ENCODE measurements at places on chromosomes 3 and 15. TPM values are rescaled to one million over a fixed set of nuclear protein-coding genes. Genes with fewer than 3 reads are reported as not detected.

- no peak for DNase-seq
- no peaks in the 10 kb centered on the region for H3K4me1 ChIP-seq
- H3K27me3 ChIP-seq: no peaks in the 10 kb centered on the region
- no peak overlapping the region for H3K4me3 ChIP-seq
- H3K36me3 ChIP-seq: no peaks in the 10 kb centered on the region
Measured at GRCh38 chr15:99744142-99744541, 10.9 kb upstream of the LYSMD4 start.

DNA sequence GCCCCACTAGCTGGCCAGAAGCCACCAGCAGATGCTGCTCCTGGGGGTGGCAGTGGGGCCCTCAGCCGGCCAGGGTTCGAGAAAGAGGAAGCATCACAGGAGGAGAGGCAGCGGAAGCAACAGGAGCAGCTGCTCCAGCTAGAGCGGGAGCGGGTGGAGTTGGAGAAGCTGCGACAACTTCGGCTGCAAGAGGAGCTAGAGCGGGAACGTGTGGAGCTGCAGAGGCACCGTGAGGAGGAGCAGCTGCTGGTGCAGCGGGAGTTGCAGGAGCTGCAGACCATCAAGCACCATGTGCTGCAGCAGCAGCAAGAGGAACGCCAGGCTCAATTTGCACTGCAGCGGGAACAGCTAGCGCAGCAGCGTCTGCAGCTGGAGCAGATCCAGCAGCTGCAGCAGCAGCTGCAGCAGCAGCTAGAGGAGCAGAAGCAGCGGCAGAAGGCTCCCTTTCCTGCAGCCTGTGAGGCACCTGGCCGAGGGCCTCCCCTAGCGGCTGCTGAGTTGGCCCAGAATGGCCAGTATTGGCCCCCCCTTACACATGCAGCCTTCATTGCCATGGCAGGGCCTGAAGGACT lies 17.5 kb upstream of the APEH start:
- no peak overlapping the region for H3K4me3 ChIP-seq
- no peak overlapping the region for H3K27ac ChIP-seq
- no peaks in the 10 kb centered on the region for H3K27me3 ChIP-seq
- no peaks in the 10 kb centered on the region for H3K4me1 ChIP-seq

- no peak for DNase-seq
- H3K4me1 ChIP-seq: no peaks in the 10 kb centered on the region
- H3K27me3 ChIP-seq: no peaks in the 10 kb centered on the region
- H3K4me3 ChIP-seq: no peak overlapping the region
- no peak overlapping the region for H3K27ac ChIP-seq
Measured at GRCh38 chr3:88003115-88003755, 55.6 kb downstream of the CGGBP1 start.

- H3K4me3 ChIP-seq: no peak overlapping the region
- DNase-seq: no peak
- H3K4me1 ChIP-seq: no peaks in the 10 kb centered on the region
- no peaks in the 10 kb centered on the region for H3K27me3 ChIP-seq
Measured at GRCh38 chr15:85875756-85876155, 81.0 kb upstream of the KLHL25 start.

DNA sequence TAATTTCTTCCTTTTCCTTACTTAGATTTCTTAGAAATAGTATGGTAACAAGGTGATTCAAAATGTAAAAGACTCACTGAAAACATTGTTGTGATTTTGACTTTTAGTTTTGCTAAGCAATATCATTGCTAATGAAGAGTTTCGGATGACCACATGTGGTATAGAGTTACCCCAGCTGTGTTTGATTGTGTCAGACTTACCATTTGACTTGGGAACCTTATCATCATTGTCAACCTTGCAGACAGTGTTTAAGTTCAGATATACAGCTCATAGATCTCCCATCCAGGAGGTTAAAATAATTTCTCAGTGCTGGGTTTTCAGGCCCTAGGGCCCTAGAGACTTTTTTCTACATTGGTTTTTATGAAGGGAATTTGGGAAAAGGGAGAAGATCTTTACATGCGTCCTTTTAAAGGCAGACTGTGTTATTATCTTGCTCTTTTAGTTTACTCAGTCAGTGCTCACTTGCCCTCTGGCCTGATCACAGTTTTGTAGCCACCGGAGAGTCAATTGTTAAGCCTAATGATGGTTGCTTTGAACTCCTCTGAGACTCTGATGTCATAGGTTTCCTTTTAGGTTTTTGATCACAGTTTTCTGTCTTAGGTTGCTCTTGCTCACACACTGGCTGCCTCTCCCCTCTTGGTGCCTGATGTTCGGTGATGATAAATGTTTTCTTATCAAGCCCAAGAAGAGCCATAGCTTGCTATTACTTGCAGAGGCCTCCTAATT lies 133.5 kb upstream of the ZPLD1 start:
- no peaks in the 10 kb centered on the region for H3K27me3 ChIP-seq
- no peak overlapping the region for H3K27ac ChIP-seq
- DNase-seq: no peak
- no peaks in the 10 kb centered on the region for H3K36me3 ChIP-seq
- no peaks in the 10 kb centered on the region for H3K4me1 ChIP-seq

- H3K4me1 ChIP-seq: peaks cover 22% of the 10 kb centered on the region
- no peaks in the 10 kb centered on the region for H3K36me3 ChIP-seq
- no peak overlapping the region for H3K27ac ChIP-seq
Measured at GRCh38 chr15:63104727-63105126, 16.9 kb upstream of the LACTB start.

DNA sequence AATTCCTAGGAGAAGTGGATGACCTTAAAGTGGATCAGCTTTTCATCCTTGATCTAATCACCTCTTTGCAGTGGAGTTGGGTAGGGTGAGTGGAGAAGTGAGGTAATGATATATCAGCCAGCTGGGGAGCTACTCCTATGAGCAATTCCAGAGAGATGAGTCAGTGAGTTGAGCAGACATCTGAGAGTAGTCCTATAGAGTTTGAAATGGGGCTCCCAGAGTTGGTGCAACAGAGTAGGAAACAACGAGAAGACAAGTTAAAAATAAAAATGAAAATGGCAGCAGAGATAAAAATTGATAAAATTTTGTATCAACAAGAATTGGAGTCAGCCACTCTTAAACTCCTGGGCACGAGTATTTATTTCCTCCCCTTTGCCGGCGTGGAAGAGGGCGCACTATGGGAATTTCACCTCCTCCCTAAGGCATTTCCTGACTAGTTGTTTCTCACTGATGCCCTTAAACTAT lies 150.8 kb upstream of the DPH6 start:
- no peaks in the 10 kb centered on the region for H3K27me3 ChIP-seq
- no peak overlapping the region for H3K4me3 ChIP-seq
- H3K4me1 ChIP-seq: peaks cover 7% of the 10 kb centered on the region
- H3K27ac ChIP-seq: no peak overlapping the region

- H3K27ac ChIP-seq: no peak overlapping the region
- no peaks in the 10 kb centered on the region for H3K27me3 ChIP-seq
- H3K4me1 ChIP-seq: no peaks in the 10 kb centered on the region
- no peak overlapping the region for H3K4me3 ChIP-seq
- no peak for DNase-seq
Measured at GRCh38 chr3:120470870-120471269, 20.1 kb upstream of the FSTL1 start.

DNA sequence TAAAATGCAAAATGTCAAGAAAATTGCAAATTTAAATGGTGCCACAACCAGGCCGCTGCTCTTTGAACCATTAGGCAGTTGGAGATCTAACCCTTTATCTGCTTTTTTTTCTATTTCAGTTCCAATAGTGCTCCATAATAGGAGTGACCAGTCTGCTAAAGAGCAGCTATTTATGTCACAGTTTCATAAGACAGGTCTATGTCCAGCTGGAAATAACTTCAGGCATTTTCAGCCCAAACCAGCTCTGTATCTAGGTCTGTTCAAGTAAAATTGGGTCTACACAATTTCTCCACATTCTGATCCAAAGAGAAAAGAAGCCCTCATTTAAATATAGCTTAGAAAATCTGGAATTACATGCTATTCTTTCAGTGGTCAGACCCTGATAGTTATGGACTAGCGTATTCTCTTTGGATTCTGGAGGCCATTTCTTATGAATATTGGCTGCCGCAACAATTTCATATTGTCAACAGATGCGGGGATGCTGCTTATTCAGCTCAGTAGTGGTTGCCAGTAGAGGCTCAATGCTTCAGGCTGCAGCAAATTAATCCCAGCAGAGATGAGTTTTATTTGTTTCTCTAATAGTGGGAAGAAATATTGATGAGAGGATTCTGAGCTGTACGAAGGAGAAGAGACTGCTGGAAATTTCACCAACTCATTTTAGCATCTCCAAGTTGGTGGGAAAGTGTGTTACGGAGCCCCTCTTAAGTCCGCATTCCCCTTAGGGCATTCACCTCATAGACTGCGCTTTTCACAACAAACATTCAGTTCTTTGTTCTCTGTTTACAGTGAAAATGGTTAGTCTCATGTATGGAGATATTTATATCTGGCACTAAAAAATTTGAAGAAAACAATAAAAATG lies 887.0 kb downstream of the ROBO1 start:
- no peak overlapping the region for H3K27ac ChIP-seq
- no peaks in the 10 kb centered on the region for H3K27me3 ChIP-seq
- DNase-seq: no peak
- no peaks in the 10 kb centered on the region for H3K4me1 ChIP-seq

GRCh38 chr3:48856469-48856868 lies 8.8 kb upstream of the PRKAR2A start:
- H3K4me1 ChIP-seq: no peaks in the 10 kb centered on the region
- H3K27ac ChIP-seq: no peak overlapping the region
- no peak for DNase-seq
- H3K36me3 ChIP-seq: peaks cover 41% of the 10 kb centered on the region

DNA sequence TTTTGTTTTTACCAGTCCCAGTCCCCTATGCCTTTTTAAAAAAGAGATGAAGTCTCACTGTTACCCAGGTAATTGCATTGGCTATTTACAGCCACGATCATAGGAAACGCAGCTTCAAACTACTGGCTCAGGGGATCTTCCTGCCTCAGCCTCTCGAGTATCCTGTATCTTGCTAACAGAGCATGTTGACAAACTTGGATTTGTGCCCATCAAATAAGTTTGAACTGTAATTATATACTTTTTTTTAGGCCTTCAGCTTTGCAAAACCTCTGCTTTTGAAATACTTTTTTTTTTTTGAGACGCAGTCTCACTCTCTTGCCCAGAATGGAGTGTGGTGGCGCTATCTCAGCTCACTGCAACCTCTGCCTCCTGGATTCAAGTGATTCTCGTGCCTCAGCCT lies 3.0 kb upstream of the EDEM1 start:
- no peaks in the 10 kb centered on the region for H3K27me3 ChIP-seq
- H3K4me3 ChIP-seq: no peak overlapping the region
- peaks cover 3% of the 10 kb centered on the region for H3K4me1 ChIP-seq
- DNase-seq: no peak

GRCh38 chr3:40211579-40211978 lies 97.9 kb upstream of the EIF1B start:
- no peaks in the 10 kb centered on the region for H3K4me1 ChIP-seq
- no peak for DNase-seq
- H3K27ac ChIP-seq: no peak overlapping the region
- peaks cover 17% of the 10 kb centered on the region for H3K36me3 ChIP-seq
- no peak overlapping the region for H3K4me3 ChIP-seq
- no peaks in the 10 kb centered on the region for H3K27me3 ChIP-seq

GRCh38 chr3:113594066-113594465 lies 61.7 kb downstream of the SIDT1 start:
- H3K4me3 ChIP-seq: no peak overlapping the region
- H3K27me3 ChIP-seq: no peaks in the 10 kb centered on the region
- no peak overlapping the region for H3K27ac ChIP-seq
- H3K4me1 ChIP-seq: no peaks in the 10 kb centered on the region
- no peaks in the 10 kb centered on the region for H3K36me3 ChIP-seq
- no peak for DNase-seq

DNA sequence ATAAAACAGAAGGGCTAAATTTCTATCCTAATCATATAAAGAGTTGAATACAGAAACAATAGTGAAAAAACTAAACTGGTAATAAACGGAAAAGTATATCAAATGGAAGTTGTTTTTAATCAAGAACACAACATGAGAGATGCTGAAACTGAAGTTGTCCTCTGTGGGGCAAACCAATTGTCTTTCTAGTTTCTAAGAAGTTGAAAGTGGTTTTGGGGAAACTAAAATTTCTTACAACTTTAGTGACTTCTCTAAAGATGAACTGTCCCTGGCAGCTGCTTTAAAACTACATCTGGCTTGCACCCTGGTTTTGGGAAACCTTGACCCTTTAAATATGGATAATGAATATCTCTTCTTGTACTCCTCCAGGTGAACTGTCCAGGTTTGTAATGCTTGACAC lies 155.6 kb downstream of the ADAM10 start:
- DNase-seq: no peak
- no peaks in the 10 kb centered on the region for H3K36me3 ChIP-seq
- H3K4me3 ChIP-seq: no peak overlapping the region
- peaks cover 19% of the 10 kb centered on the region for H3K4me1 ChIP-seq

DNA sequence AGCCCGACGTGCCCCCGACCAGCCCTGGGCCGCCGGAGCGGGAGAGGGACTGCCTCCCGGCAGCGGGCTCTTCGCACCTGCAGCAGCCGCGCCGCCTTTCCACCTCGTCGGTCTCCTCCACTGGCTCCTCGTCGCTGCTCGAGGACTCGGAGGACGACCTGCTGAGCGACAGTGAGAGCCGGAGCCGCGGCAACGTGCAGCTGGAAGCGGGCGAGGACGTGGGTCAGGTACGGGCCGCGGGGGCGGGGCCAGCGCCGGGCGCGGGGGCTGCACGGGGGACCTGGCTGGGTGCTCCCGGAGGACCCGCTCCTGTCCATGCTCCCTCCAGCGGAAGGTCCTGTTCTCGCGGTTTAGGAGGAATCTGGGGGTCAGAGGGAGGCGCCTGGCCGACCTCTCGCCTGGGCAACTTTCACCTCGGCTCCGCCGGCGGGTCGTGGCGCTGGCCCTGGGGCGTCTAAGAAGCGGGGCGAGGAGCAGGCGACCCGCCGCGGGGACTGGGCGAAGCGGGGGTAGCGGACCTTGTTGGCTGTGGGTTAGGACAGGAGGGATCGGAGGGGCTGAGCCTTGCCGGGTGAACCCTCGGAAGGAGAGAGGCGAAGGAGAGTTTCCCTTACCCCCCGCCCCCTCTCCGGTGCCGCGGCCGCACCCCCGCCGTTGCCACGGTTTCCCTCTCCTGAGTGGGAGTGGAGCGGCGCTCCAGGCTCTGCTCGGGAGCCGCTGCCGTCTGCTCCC lies 682 bp downstream of the ITPKA start:
- peaks cover 38% of the 10 kb centered on the region for H3K4me1 ChIP-seq
- H3K27ac ChIP-seq: no peak overlapping the region

DNA sequence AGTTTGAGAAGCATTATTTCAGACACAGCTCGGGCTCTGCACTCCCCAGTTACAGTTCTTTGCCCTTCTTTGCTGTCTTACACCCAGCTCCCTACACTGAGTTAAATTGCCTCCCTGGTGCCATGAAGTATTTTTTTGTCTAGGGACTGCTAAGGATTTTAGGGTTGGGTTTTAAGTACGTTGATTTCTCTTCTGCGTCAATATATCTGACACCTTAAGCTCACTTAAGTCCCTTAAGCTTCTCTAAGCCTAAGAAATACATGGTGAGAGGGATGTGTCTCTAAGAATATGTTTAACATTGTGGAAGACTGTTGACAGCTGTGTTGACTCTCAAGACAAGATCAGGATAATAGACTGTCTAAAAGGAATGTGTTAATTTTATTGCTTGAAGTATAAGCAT lies 400.5 kb downstream of the PTPRG start:
- H3K4me3 ChIP-seq: no peak overlapping the region
- no peak for DNase-seq
- H3K4me1 ChIP-seq: peaks cover 10% of the 10 kb centered on the region
- no peak overlapping the region for H3K27ac ChIP-seq
- H3K27me3 ChIP-seq: no peaks in the 10 kb centered on the region
- H3K36me3 ChIP-seq: no peaks in the 10 kb centered on the region

WNT7A gene
- not detected for total RNA-seq

MKRN2OS gene
- 0.42 TPM for total RNA-seq

TRIM42 gene
- not detected for total RNA-seq

CCR8 gene
- not detected for total RNA-seq

SEMA6D gene
- total RNA-seq: 1.8 TPM

GLDN gene
- 0.50 TPM for total RNA-seq

RAB7A gene
- 39.1 TPM for total RNA-seq

LMCD1 gene
- 8.3 TPM for total RNA-seq

PIGZ gene
- total RNA-seq: 1.7 TPM

CCDC9B gene
- total RNA-seq: 4.4 TPM

TRH gene
- not detected for total RNA-seq
